ENCODE measurements at places on chromosomes 13 and 19.

GRCh38 chr13:73585236-73585635 lies 526.4 kb downstream of the KLF5 start:
- no peak for DNase-seq

DNA sequence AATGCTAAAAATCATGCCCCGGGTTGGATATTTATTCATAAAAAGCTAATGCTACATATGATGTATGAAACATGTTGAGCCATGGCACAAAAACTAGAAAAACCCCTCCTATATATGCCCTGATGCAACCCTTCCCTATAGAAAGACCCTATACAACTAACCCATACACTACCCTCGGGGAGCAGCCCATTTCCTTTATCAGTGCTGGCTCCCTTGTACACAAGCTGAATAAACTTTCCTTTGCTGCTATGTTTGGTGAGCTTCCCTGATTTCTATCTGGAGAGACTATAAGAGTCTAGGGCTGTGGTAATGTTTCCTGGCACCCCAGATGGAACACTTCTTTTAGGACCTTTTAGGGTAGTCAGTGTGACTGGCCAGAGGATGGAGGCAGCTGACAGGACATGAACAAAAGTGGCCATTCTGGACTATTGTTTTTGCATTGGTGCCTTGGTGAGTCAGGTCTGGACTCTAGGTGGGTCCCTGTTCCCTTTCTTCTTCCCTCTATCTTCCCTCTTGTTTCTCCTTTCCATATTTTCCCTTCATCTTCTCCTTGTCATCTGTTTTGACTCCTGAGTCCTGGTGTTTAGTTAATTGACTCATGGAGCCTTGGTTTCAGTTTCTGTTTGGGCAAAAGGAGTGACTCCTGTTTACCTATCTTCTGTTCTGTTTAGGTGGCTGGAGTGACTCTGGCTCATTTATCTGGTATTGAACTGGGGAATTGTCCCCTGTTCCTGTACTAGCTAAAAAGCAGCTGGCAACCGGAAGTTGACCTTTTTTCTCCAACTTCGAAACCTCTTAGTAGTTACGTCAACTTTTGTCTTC lies 1321.8 kb upstream of the PCDH9 start:
- no peak for DNase-seq

GRCh38 chr13:98189841-98190505 lies 12.9 kb upstream of the RNF113B start:
- no peak for DNase-seq

- no peak for DNase-seq
Measured at GRCh38 chr13:109287553-109287952, 498.8 kb downstream of the IRS2 start.

DNA sequence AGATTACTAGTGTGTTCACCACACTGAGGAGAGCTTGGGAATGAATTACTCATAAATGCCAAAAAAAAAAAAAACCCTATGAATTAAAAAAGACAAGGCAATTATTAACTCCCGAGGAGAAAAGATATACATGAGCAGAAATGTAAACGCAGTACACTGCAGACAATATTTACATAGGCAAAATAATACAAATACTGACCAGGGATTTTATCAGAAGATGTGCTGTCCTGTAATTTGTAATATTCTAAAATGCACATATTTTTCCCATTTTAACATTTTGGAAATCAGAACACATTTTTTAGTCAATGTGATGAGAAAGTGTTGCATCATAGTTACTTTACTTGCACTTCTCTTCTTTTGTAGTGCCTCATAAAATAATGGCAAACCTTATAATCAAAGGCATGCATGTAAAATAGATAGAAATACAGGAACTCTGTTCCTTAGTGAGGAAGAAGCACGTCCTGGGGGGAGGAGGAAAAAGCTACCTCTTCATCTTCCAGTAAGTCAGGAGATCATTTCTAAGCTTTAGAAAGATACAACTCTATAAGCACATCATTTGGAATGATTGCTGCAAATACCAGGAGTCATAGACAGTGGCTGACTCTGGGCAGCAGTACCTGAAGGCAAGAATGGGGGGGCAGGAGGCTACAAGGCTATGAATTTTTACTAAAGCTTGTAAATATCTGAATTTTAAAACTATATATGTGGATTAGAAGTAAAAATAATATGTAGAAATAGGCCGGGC lies 46.3 kb upstream of the KATNAL1 start:
- DNase-seq = no peak

Data from mesothelial cell of epicardium (in vitro differentiated cells).